ENCODE measurements at places on chromosomes 13 and 19.

GRCh38 chr19:6034512-6034911 lies 56.6 kb upstream of the RANBP3 start:
- DNase-seq = no peak

DNA sequence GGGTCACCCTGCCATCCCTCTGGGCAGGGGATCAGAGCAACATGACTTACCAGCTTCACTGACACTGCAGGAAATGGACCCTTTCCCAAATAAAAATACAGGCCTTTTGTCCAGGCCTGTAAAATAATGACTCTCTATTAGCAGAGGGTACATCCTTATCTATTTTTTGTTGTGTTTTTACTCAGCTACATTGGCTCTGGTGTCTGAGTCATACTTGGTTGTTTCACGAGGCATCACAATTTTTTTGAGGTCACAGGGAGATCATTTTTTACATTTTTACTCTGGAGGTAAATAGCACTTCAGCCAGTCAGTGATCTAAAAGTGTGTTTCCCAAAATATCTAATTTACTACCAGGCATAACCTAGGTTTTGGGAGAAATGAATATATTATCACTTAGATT lies 6.9 kb upstream of the HTR2A start:
- DNase-seq = no peak

DNA sequence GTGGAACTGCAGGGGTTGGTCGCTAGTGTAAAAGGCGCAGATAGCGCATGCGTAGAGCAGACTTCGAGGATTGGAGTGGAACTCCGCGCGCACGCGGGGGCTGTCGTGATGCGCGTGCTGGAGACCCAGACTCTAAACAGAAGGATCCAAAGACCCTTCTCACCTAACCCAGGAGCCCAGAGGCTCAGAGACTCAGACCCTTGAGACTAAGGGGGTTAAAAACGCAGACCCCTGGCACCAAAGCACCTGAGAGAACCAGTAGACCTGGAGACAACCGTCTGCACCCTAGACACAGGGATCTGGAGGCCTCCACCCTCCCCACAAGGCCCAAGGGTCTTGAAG lies 567 bp upstream of the CTU1 start:
- no peak for DNase-seq

- no peak for DNase-seq
Observed at GRCh38 chr19:47447470-47448359, 24.0 kb downstream of the SLC8A2 start.

DNA sequence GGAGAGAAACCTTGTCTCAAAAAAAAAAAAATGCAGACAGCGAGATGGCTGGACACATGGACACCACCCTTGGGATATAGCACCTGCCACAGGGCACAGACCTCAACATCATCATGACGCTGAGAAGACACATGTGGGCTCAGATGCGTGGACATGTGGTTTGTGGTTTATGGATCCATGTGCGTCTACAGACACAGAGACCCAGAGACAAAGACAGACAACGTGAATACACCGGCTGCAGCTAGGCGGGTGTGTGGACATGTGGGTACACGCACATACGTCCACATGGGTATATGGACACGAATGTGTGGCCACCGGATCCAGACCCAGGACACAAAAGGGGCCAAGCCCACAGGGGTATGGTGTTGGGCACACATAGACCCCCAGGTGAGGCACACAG lies 1.3 kb downstream of the TNFSF14 start:
- DNase-seq = no peak

DNA sequence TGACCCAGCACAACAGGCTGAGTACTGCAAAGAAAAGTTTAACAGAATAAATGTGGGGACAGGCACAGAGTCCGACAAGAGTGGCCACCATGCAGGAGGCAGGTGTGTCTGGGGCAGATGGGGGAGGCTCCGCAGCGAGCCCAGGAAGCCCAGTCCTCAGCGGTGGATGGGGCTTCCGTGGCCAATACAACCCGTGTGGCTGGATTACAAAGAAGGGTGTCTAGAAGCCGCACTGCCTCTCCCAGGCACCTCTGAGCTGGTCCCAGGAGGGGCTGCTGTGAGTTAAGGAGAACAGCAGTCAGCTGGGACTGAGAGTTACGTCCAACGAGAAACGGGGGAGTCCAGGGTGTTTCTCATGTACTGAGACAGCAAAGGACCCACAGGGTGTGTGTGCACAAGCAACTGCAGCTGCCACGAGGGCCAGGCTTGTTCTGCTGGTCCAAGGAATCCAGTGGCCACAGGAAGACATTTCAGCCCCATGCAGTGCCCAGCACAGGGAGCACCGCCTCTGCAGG lies 70.2 kb downstream of the SPACA7 start:
- no peak for DNase-seq

- DNase-seq = no peak
Observed at GRCh38 chr19:29562299-29563297, 36.8 kb downstream of the VSTM2B start.

GRCh38 chr13:95180513-95181245 lies 120.6 kb downstream of the ABCC4 start:
- DNase-seq = no peak

GRCh38 chr19:21117041-21117907 lies 24.6 kb upstream of the ZNF431 start:
- DNase-seq = no peak

GRCh38 chr19:14954071-14954655 lies 12.9 kb downstream of the OR7C2 start:
- DNase-seq = no peak

- DNase-seq = no peak
Observed at GRCh38 chr13:95160112-95160906, 140.9 kb downstream of the ABCC4 start.

Data from LNCaP clone FGC (cell line).